ENCODE measurements at places on chromosomes 12 and 14. TPM values are rescaled to one million over a fixed set of nuclear protein-coding genes. Genes with fewer than 3 reads are reported as not detected.

Gene IL22
- not detected for total RNA-seq

Gene COX8C
- 0.52 TPM for total RNA-seq

Gene CELA1
- total RNA-seq = not detected

Gene NID2
- 49.8 TPM for total RNA-seq

DNA sequence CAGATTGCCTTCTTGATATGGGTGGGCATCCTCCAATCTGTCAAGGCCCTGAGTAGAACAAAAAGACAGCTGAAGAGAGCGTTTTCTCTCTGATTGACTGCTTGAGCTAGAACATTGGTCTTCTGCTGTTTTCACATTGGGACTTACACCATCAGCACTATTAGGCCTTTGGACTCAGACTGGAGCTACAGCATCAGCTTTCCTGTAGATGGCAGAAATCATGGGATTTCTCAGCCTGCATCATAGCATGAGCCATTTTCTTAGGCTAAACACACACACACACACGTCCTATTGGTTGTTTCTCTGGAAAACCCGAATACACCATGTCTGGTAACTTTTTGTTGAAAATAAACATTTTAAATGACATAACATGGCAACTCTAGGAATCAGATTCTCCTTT, 15.8 kb upstream of the PPM1A start:
- DNase-seq = no peak

DNA sequence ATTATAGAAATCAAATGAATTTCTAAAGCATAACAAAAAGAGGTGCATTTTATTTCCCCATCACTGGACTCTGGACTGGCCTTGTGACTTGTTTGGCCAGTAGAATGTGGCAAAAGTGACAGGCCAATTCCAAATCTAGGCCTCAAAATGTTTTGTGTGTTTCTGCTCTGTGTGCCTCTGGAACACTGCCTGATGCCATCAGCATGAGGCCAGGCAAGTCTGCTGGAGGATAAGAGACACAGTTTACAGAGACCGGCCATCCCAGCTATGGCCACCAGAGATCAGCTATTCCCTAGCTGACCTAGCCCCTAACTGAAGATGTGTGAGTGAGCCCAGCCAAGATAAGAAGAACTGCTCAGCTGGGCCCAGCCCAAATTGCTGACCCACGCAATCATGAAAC, 32.9 kb downstream of the ASCL1 start:
- no peak for DNase-seq

DNA sequence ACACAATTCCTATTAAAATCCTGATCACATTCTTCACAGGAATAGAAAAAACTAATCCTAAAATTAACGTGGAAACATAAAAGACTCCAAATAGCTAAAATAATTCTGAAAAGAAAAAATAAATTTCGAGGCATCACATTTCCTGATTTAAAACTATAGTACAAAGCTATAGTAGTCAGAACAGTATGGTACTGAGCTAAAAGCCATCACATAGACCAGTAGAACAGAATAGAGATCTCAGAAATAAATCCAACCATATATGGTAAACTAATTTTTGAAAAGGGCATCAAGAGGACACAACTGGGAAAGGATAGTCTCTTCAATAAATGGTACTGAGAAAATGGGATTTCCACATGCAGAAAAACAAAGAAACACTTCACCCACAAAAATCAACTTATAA, 125.2 kb upstream of the DAAM1 start:
- DNase-seq = no peak

- DNase-seq = no peak
Measured at GRCh38 chr12:91868054-91868453, 277.6 kb downstream of the BTG1 start.

DNA sequence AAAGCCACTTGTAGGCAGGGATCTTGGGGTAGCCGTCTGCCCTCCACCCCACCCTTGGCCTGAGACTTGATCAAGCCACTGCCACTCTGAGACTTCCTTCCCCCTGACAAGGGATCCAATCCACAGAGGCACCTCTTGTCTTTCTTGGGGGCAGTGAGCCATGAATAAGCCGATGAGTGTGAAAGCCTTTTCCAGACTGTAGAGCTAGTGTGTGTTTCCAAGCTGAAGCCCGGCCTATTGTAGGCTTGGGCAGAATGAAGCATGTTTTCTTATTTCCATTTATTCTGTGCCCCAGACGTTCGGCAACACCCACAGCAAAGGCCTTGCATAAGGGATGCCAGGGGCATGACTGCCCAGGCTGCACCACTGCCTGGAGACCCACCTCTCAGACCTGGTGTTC, 991.6 kb downstream of the BCL11B start:
- no peak for DNase-seq

DNA sequence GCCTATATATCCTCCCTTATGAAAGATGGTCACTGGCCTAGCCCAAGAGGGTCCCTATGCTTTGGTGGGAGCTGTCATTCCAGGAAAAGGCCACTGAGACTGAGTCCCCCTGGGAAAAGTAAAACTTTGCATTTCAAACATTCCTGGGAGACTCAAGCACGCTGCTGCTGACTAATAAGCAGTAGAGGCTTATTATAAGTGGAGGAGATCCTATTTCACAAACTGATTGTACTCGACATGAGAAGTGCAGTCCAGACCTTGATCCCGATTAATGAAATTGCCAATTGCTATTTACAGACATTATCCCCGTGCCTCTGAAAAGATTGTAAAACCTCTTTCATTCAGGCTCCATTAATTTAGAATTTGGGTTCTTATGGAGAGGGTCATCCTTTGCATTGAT, 96.6 kb downstream of the EMP1 start:
- no peak for DNase-seq
